ENCODE measurements at places on chromosomes 2 and 18.

- no peak for DNase-seq
These were observed 163.4 kb downstream of the TMEM163 start for GRCh38 chr2:134555411-134555810.

- DNase-seq, result no peak
These were observed 172.7 kb upstream of the FHL2 start for GRCh38 chr2:105571445-105571987.

DNA sequence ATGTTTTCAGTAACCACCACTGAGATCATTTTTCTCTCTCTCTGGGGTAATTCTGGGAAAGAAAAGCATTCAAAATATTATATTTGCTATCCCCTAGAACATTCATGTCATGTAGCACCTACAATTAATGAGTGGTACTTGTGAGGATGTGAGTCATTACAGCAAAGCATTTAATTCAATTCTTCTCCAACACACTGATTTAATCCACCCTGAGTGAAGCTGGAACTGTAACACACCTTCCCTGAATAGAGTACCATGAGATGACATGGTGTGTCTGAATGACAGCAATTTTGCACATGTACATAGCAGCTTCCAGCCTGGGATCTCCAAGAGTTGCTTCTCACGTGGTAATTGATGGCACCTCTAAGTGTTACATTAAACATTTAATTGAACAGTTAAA lies 207.1 kb upstream of the SLC14A2 start:
- no peak for DNase-seq

GRCh38 chr2:53945538-53945937 lies 25.3 kb downstream of the PSME4 start:
- DNase-seq, result no peak

DNA sequence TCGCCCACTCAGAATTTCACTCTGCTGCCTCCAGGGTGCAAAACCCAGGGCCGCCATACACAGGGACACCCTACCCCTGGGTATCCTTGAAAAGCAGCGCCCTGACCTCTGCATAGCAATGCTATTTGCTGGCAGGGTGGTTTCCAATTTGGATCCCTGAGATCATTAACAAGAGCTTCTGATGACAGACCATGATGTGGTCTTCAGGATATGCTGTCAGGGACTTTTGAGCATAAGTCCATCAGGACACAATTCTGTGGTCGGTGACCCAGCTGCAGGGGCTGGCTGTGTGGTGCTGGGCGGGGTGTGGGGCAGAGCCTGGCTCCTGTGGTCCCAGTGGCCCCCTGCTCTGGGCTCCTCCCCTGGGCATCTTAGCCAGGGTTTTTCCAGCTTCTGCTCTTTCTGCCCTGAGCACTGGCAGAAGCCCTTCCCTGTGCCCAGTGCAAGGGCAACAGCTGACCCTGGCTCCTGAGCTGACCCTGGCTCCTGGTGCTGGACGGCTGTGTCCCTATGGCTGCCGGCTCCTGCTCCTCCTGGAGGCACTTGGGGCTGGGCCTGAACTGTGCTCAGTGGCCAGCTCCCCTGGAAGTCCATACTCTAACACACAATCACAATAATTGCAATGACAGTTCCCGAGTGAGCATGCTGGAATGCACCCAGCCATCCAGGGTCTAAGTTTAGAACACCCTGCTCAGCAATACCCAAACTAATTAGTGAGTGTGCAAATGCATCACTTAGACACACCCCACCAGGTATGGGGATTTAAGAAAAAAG lies 271.5 kb downstream of the HDAC4 start:
- DNase-seq, result no peak

- no peak for DNase-seq
These were observed 234.0 kb upstream of the RAB12 start for GRCh38 chr18:8375249-8375648.

- DNase-seq, result no peak
These were observed 370.7 kb downstream of the SLC4A3 start for GRCh38 chr2:219998107-219998506.

GRCh38 chr2:12202313-12203075 lies 456.1 kb downstream of the LPIN1 start:
- DNase-seq, result no peak

- no peak for DNase-seq
These were observed 129.2 kb downstream of the MTX2 start for GRCh38 chr2:176398243-176399073.

DNA sequence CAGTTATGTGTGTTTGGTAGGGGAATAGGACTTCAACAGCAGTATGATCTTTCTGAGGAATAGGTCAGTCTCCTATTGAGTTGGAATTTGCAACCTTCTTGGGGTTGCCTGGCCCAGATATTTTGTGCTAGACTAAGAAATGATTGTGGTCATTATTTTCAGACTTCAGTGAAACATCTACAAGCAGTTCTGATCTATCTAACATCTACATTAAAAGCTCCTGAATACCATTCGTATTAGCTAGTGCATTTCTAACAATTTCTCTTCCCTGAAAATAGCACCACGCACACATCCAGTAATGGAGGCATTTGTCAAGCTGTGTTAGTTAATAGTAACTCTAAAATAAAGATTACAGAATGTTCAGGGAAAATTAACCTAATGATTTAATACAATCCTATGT lies 179.3 kb downstream of the FIGN start:
- DNase-seq, result no peak

DNA sequence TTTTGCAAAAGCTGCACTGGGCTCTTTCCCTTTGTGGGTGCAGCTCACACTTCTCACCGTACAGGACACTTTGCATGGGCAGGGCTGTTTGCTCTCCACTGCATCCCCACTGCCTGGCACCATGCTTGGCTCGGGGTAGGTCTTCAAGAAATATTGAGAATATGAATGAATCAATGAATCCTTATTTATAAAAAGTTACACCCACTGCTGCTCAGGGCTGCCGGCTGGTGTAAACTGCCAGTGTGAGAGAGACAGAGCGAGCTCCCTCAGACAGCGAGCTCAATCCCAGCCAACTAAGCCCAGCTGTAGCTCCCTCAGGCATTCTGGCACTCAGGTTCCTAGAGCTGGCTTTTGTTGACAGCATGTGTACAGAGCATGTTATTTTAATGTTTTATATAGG lies 3.4 kb downstream of the TMEM185B start:
- no peak for DNase-seq

DNA sequence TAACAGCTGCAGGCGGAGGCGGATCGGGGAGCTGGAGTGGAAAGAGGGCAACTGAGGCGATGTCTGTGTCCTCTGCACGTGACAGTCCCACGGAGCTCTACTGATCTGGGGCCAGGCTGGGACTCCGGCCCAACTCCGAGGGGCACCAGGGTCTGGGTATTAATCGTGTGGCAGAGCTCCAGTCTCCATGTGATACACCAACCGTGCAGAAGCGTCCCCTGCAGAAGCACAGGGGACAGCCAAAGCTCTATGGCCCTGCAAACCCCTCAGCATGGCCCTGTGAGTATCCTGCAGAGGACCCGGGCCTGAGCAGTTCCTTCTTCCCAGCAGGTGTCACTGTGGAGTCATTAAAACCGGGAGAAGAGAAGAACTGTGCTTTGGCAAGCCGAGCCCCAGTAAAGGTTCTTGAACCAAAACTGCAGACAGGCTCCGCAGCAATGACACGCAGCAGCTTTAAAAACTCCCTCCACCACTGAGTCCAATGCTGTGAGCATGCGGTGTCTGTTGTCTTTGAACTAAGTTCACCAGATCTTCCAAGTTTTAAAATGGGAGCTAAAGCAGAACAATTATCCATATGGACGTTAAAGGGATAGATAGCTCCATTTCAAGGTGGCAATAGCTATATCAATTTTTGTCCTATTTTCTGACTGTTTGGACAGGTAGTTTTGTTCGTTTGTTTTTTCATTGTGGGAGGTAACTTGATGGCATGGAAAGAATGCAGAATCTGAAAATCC lies 79.4 kb downstream of the TMEM182 start:
- DNase-seq, result peak; percentile 38

- no peak for DNase-seq
These were observed 261.8 kb upstream of the CHAC2 start for GRCh38 chr2:53505826-53506225.

DNA sequence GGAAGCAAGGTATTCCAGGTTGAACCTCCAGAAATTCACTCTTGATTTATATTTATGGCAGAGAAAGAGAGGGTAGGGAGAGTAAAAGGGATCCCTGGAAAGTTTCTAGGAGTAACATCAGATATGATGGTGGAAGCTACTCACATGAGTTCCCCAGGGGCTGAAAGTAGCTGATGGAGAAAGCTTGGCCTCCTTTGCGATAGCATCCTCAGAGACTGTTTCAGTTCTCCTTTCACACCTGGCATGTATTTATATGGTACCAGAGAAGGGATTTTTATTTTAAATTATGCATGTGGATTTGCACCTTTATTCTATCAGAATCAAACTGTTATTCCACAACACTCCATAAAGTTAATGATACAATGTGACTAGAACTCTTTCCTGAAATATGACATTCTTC lies 126.3 kb upstream of the OSR1 start:
- DNase-seq, result no peak

- DNase-seq, result no peak
These were observed 195.1 kb upstream of the DTNA start for GRCh38 chr18:34514957-34515356.

DNA sequence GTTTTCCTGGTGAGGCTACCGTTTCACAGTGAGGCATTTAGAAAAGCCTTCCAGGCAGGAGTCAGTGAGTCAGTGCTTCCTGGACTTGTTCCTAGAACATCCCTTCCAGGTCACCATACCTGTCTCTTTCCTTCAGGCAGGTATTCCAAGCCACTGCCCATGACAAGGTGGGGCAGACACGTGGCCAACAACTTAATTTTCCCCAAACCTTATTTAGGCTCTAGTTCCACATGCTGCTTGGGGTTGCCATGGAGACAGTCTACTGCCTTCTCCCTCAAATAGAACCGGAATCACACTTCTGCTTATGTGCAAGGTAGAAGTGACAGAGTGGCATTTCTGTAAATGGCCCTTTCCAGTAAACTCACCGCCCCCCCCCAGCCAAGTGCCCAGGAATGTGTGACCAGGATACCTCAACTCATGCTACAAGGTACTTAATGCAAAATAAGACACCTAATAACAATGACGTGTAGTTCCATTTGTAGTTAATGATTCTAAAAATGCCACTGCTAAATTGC lies 258.3 kb downstream of the PRKCE start:
- DNase-seq, result no peak
